Stimulated activated CD4-positive, alpha-beta T cell treated with anti-CD3 and anti-CD28 coated beads, Interleukin-15, amount 100 ng/mL, for 48 hours (primary cell): ENCODE measurements at places on chromosomes 7 and 10.

- DNase-seq = no peak
Observed at GRCh38 chr7:70726294-70726693, 405.6 kb upstream of the GALNT17 start.

DNA sequence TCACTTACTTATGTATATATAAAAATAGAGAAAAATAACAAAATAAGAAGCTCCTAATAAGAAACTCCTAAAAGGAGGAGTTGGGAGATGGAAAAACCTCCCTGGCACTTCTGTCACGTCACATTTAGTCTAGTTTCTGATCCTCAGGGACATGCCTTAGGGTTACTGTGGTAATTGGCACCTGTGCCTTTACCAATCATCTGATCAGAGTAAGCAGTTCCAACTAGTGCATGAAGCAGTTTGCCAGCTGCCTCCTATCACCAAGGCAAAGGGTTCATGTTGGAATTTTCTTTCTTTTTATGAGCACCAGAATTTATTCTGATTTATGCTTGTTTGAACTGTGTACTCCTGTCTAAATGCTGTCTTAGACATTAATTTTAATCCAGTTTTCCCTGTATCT, 49.9 kb downstream of the ARL4A start:
- DNase-seq = no peak

DNA sequence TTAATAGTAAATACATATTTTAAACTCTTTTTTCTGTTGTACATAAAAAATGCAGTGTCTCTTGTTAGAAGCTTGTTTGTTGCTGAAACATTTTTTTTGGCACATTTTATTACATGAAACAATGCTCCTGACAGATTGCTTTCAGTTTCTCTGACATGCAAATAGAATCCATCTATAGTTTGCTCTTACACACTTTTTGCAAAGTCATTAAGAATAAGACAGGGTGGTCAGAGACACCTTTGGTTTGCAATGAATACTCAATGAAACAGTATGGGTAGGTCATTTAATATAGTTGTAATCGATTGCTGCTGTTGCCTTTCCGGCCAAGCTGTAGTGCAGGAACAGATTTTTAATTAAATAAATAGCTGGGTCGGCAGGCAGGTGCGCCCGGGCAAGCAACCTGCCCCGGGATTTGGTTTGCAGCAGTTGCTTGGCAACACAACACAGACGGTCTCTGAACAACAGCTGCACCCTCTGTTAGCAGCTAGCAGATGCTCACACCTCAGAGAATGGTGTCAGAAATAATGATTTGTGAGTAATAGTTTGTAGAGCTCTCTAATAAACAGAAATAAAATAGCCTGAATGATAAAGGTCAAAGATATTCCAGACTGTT, 115.7 kb upstream of the CACNA2D1 start:
- no peak for DNase-seq

- DNase-seq = no peak
Observed at GRCh38 chr10:36087006-36088005, 445.2 kb upstream of the FZD8 start.

GRCh38 chr10:21100871-21101514, 203.9 kb upstream of the NEBL start:
- DNase-seq = peak; percentile 0

DNA sequence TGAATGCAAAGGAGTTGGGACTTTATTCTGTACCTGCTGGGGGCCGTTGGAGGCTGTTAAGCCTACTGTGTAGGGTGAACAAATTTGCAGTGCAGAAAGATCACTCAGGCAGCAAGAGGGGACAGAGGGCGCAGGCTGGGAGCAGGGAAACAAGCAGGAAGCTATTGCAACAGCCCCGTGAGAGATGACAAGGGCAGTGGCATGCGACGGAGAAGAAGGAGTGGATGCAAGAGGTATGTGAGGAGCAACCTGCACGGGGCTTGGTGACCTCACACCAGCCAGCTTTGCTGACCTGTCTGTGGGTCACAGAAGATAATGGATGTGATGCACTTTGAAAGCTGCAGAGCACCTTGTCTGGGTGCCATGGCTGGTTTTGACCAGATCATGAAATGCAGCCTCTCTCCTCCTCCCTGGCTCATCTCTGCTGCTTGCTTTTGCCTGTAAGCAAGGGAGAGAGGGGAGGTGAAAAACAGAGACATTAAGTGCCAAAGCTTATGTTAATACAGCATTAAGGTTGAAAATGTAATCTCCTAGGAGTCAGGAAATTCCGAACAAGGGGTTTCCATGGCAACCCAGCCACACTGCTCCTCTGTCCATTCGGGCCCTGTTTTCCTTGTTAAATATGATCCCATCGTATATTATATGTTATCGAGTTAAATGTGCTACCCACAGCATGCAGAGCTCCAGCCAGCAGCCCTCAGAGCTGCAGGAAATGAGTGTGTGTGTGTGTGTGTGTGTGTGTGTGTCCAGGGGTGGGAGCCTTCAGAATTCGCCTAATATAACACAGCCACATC, 314.3 kb upstream of the ZMIZ1 start:
- no peak for DNase-seq

GRCh38 chr7:75963381-75963995, 30.9 kb downstream of the TMEM120A start:
- no peak for DNase-seq

- no peak for DNase-seq
Observed at GRCh38 chr7:49976238-49976637, 116.8 kb downstream of the ZPBP start.
